ENCODE measurements at places on chromosomes 2 and 18.

- DNase-seq: no peak
Observed at GRCh38 chr2:237759176-237759575, 39.4 kb upstream of the RBM44 start.

DNA sequence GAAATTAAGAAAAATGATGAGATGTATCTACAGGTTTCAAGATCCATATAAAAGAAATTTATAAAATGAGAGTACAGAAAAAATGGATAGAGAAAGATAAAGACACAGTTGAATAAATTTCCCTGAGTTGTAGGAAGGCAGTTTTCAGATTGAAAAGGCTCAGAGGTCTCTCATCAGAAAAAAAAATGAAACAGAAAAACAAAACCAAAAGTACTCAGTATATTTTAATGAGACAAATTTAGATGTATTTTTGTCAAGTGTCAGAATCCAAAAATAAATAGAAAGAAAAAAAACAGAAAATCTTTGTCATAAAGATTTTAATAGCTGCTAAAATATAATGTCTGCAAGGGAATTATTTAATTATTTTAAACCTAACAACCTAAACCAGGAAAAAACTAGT, 520.5 kb downstream of the KCNJ3 start:
- no peak for DNase-seq

- no peak for DNase-seq
Observed at GRCh38 chr2:125573432-125573831, 1082.5 kb upstream of the GYPC start.

DNA sequence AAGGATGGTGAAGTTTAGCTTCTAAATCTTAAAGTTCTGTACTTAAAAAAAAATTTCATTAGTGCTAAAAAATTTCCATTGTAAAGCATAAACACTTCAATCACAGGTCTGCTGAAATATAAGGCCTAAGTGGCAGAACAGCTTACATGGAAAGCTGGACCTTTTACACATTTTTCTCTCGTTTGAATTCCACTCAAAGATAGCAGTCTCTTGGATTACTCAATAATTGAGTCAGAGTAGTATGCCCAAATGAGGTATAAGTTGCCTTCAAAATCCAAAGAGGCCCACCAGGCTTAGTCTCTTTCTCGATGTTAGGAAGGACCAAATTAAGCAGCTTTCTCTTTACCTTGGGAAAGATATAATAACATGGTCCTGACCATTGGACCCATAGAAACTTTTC, 220.4 kb upstream of the CWC22 start:
- DNase-seq: no peak

- no peak for DNase-seq
Observed at GRCh38 chr2:153047220-153047619, 328.8 kb downstream of the ARL6IP6 start.

DNA sequence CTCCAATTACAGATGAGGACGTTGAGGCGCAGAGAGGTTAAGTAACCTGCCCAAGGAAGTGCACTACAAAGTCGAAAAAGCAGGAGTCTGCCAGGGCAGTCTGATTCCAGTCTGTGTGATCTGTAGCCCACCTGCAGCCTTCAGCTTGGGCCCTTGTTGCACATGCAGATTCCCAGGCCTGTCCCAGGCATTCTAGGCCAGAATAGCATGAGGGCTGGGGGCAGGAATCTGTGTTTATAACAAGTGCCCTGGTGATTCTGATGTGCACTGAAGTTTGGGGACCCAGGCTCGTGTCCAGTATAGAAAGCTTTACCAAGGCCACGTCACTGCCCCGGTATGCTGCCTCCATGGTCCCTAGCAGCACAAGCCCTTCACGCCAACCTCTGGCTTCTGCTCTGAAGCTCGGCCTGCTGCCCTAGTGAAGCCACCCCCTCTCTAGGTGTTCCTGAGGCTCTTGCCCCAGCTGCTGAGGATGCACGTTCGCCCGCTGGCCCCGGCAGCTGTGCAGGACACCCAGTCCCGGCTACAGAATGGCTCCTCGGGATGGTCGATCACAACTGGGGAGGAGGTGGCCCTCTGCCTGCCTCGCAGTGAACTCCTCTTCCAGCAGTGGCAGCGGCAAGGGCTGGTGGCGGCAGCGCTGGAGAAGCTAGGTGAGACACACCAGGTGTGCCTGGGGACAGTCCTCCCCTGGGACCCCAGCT, 4.6 kb downstream of the CHRNG start:
- DNase-seq: no peak

- peak; percentile 48 for DNase-seq
Observed at GRCh38 chr2:69012310-69013141, 453 bp upstream of the ANTXR1 start.

DNA sequence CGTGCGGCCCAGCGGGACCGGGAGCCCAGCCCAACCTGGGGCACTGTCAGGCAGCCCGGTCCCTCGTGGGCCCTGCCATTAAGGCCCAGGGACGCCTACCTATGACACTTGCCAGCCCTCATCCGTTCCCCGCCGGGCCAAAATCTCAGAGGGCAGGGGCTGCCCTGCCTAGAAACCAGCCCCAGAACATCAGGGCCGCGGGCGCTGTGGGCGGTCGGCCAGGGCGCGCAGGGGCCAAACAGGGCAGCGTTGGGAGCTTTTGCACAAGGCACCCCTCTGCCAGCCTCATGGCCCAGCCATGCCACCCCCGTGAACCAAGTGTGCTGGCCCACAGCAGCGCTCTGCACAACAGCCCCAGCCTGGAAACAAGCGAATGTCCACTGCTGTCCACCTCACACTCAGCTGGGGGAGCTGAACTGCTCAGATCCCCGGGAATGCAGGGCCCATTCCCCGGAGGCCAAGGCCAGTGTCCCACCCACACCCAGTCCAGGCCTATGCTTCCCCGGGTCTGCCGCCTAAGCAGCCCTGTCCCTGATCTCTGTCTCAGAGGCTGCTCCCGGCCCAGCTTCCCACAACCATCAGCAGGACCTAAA, 3.5 kb upstream of the NEURL3 start:
- no peak for DNase-seq

- DNase-seq: no peak
Observed at GRCh38 chr2:54755641-54756326, 32.3 kb downstream of the EML6 start.

GRCh38 chr18:3972291-3972930, 482.7 kb downstream of the DLGAP1 start:
- DNase-seq: no peak

Data from CD4-positive, alpha-beta T cell treated with Interleukin-21 for 1 hour (primary cell).